ENCODE measurements at places on chromosomes 13 and 19.
A peak's percentile ranks its signal among the peaks of the same experiment; 100 is the strongest.

DNA sequence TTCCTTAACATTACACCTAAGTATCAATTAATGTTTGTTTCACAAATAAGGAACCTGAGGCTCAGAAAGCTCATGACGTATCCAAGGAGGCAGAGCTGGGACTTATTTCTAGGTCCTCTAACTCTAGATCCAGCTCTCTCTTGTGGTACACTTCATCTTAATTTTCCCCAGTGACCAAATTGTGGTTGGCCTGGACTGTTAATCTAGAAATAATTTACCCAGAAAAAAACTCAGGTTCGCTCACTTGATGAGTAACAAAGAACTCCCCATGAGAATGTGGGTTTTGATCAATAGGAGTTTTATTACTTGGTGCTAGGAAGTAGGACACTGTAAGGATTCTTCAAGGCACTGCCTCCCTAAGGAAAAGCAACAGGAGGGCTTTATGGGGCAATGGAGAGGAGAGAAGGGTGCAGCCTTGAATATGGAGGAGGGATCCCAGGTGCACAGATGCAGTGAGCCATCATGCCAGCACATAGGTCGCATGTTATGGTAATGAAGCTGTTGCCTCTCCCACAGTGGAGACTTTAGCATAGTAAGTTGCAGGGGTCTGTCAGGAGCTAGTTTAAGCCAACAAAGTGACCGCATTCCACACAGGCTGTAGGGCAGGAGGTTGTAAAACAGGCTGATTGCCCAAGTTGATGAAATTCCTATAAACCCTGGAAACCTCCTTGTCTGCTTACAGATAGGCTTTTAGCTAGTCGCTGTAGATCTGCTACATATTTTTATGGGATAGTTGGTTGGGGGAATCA lies 14.7 kb downstream of the RAP2A start:
- no peak for DNase-seq

GRCh38 chr13:100330662-100331061 lies 241.8 kb downstream of the PCCA start:
- DNase-seq = no peak

GRCh38 chr19:29260477-29261317 lies 47.7 kb upstream of the UQCRFS1 start:
- no peak for DNase-seq

- DNase-seq = peak; percentile 71
These were observed 885 bp downstream of the TGFB1 start for GRCh38 chr19:41352609-41353465.

DNA sequence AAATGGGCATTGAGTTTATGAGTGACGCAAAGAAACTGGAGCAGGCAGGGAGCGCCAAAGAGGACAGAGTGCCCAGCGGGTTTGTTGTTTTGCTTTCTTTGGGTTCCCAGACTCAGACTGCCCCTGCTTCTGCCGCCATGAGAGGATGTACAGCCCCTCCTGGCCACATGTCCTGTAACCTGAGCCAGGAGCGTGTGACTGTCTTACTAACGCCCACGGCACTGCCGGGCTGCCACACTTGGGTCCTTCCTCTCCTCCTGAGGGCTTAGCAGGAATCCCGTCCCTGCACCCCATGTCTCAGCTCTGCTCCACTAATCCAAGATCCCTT lies 80.5 kb downstream of the GPR12 start:
- no peak for DNase-seq

DNA sequence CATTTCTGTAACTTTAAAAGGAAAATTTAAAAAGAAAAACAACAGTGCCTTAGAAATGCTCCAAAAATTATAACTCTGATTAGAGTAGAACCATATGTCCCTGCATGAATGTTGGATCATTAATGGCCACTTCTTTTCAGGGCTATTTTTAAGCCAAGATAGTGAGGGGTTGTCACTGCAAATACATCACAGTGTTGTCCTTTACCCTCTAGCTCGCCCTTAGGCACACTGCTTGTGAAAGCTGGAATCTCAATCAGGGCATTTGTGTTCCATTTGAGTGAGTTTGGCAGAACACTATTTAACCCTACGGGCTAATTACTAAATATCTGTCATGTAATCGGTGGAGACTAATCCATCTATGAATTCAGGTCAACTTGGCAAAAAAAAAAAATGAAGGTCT lies 212.2 kb downstream of the NHLRC3 start:
- DNase-seq = no peak

DNA sequence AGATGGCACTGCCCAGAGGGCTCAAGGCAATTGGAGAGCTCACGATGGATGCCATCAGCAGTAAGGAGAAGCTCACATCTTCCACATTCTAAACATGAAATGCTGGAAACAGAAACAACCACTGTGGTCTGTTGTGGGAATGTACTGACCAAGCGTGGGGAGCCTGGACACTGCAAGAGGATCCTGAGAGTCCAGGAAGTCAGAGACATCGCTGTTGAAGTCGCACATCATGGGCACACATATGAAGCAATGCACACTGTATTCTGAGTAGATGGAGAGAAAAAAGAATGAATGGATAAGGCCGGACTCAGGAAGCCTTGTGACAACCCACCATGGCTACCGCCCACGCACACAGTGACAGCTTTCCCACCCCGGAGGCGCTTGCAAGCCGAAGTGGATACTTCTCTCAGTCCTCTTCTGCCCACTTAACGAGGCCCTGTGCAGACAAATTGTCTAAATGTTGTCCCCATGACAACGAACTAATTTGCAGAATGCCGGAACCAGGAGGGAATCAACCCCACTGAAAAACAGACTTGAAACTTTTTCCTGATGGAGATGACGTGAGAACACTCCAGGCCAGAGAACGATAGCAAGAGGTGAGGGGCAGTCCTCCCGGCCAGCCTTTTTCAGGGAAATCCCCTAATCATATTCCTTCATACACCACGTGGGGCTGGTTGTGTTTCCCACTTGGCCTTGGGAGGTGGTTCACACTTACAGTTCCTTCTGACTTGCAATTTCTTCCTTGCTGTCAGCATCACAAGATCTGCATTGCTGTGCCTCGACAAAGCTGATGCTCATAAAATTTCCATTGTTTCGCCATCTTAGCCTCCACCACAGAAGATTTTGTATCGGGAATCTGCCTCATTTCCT lies 109.6 kb upstream of the SERP2 start:
- no peak for DNase-seq

GRCh38 chr19:33905473-33905936 lies 108.8 kb downstream of the KCTD15 start:
- no peak for DNase-seq

All from T-helper 2 cell (primary cell).